ENCODE measurements at places on chromosomes 11 and 22.

DNA sequence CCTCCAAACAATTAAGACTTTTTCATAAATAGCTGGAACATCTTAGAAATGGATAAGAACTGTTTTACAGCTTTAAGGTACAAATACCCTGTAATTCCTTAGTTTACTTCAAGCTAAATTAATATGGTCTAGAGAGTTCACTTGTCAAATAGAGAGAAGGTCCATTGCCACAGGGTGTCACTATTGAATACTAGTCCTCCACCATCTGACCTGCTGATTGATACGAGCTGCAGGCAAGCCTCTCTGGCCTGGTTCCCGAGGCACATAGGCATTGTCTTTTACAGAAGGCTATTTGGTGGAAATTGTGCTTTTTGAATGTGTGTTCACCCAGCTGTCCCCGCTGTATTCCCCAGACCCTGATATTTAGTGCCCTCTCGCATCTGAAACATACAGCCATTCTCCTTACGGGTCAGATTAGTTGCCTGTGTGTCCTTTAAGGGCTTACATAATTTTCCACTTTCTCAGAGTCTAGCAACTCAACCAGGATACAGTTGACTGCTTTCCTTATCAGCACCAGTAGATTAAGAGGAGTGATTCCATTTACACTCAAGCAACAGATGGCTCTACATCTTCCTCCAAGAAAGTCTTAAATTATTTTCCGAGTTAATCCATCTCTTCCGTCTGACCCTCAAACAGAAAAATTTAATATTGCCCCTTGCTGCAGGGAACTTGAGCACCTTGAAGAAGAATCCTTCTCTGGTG lies 788.8 kb upstream of the FAT3 start:
- no peak for DNase-seq

DNA sequence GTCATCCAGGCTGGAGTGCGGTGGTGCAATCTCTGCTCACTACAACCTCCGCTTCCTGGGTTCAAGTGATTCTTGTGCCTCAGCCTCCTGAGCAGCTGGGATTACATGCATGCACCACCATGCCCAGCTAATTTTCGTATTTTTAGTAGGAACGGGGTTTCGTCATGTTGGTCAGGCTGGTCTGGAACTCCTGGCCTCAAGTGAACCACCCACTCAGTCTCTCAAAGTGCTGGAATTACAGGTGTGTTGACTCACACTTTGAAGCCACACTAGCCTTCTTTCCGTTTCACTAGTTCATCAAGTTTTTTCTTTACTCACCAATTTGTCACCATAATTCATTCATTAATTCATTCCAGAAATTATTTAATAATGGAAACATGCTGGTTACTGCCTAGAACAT lies 298.4 kb upstream of the MTNR1B start:
- no peak for DNase-seq

DNA sequence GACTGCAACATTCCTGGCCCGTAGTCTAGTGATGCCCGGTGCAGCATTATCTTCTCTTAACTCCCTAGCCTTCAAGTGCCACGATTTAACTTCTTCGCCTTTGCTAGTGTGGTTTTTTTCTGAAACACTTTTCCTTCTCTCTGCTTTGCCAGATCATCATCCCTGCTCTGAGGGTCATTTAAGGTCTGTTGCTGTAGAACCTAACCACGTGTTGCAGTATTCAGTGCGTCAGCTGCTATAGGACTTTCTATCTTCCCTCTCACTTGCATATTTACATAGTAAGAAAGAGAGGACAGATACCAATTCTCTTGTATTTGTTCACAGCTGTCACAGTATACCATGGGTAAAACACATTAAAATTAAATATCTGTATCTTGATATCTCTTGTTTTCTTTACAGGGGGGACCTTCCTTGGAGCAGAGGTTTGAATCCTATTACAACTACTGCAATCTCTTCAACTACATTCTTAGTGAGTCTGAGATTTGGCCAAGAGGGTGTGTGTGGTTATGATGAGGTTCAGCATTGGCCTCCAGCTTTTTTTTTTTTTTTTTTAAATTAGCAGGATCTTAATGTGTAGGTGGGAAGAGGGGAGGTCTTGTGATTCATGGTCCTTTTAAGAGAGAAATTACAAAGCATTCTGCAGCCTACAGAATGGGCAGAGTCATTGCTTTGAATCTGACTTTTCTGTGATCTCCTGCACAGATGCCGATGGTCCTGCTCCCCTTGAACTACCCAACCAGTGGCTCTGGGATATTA lies 13.5 kb downstream of the EIF3L start:
- DNase-seq: no peak

- DNase-seq: no peak
Observed at GRCh38 chr11:112179601-112180000, 4.3 kb downstream of the BCO2 start.

DNA sequence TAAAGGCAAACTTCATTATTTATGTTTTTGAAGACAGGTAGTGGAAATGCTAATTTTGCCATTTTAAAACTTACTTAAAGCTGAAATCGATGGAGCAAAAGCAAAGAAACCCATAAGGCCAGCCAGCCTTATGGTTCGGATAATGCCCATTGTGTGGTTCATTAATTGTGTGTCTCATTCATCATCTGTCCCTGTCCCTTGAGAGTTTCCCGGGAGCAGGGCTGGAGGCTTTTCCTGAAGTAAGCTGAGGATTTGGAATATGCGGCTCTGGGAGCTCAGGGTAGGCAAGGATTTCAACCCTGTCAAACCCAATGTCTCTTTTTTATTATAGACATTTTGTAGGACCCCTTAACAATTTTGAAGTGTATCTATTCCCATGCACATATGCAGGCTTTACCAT lies 790.0 kb upstream of the KIRREL3 start:
- DNase-seq: no peak

DNA sequence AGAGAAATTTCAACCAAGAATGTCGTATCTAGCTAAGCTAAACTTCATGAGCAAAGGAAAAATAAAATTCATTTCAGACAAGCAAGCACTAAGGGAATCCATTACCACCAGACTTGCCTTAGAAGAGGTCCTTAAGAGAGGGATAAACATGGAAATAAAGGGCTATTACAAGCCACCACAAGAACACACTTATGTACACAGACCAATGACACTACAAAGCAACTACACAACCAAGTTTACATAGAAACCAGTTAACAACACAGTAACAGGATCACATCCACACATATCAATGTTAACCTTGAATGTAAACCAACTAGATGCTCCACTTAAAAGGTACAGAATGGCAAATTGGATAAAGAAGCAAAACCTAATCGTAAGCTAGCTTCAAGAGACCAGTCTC lies 38.0 kb downstream of the TMEM123 start:
- no peak for DNase-seq

GRCh38 chr22:42364604-42365110 lies 67.5 kb downstream of the NFAM1 start:
- DNase-seq: no peak

DNA sequence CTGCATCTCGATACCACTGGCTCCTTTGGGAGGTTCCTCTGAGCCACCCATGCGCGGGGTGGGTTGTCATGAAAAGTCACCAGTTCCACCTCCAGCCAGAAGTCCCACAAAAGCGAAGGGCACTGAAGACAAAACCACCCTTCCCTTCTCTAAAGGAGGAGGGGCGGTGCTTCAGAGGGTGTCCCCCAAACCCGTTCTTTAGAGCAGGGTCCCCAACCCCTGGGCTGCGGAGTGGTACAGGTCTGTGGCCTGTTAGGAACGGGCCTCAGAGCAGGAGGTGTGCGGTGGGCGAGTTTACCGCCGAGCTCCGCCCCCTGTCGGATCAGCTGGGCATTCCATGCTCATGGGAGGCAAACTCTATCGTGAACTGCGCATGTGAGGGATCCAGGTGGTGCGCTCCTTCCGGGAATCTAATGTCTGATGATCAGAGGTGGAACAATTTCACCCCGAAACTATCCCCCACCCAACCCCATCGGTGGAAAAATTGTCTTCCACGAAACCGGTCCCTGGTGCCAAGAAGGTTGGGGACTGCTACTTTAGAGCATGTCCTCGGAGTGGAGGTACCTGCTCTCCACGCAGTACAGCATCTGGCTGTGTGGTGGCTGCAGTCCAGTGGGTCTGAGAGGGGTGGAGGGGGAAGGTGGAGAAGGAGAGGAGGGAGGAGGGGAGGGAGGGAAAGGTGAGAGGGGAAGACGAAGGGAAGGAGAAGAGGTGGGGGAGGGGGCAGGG lies 72.9 kb upstream of the SEPTIN5 start:
- DNase-seq: no peak

GRCh38 chr11:75589933-75590332 lies 27.9 kb downstream of the SERPINH1 start:
- no peak for DNase-seq

- DNase-seq: no peak
Observed at GRCh38 chr11:114124601-114125144, 65.2 kb downstream of the ZBTB16 start.

DNA sequence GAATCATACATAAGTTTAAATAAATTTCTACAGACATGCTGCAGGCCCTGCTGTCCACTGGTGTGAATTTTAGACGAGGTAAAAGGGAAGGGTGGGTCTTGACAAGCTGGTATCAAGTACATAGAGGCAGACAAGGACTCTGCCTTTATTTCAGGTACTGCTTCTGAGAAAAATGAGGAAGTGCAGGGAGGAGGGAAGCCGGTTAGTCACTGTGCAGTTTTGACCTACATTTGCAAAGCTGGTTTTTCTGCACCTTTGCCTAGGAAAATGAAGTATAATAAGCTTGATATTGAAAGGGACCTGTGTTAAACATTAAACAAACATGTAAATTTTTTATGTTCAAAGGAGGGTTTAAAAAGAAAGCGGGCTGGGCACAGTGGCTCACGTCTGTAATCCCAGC lies 24.6 kb downstream of the TMEM45B start:
- DNase-seq: peak; percentile 17

GRCh38 chr11:65811764-65812475 lies 21.8 kb upstream of the SNX32 start:
- no peak for DNase-seq

DNA sequence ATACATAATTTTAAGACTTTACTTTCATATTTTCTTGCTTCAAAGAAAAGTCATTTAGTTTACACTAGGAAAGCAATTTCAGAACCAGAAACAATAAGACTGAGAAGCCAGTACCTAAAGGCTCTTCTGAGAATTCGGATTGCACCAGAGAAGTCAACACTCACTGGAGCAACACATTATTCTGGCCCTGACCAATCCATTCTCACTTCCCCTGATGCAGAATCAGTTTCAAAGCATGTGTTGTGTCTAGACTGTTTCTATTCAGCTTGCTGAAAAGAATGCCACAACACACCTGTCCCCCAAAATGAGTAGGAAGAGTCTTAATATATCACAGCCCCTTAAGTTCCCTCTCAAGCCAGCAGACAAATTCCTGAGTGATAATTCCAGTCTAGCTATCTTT lies 1074.3 kb upstream of the TENM4 start:
- DNase-seq: no peak

DNA sequence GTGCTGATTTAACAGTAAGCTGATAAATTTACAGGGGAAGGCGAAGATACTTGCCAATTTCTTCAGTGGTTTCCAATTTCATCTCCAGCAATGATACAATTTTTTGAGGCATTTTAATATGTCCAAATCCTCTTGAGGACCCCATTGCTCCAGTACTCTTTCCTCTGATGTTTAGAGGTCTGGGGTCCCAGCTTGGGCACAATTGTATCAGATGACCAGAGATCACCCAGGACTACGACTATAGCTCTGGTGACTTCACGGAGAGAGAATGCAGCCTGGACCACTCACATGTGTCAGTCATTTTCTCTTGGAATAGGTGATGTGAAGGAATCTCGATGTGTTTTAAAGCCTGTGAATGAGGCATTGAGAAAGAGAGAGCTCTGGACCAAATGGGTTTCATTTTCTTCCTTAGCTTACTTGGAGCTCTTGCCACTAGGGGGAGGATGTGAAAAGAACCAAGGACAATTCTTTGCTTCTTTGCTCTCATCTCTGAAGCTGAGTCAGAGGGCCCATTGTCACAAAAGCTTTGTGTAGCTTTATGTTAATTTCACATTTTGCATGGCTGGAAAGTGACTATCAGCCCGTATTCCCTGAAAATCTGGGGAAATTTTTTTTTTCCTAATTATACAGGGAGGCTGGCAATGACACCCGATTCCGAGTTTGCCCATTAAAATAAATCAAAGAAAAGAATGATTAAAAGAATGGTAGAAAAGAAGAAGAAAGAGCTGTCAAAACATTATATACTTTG lies 6.7 kb upstream of the CCDC90B start:
- peak; percentile 35 for DNase-seq

DNA sequence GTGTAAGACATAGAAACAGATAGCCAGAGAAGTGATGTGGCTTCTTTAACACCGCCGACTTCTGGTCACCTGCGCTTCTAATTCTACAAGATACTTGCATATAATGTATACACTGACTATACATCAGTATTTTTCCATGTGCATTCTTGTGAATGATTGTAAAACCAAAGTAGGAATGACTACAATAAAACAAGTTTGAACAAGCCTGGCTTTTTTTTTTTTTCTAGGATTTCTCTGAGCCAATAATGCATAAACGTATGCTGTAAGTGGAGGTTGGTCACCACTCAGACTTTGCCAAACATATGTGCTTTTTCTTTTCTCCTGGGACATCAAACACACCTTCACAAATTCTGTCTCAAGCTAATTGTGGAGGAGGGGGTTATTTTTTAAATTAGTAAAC lies 237.8 kb upstream of the KIRREL3 start:
- DNase-seq: no peak

DNA sequence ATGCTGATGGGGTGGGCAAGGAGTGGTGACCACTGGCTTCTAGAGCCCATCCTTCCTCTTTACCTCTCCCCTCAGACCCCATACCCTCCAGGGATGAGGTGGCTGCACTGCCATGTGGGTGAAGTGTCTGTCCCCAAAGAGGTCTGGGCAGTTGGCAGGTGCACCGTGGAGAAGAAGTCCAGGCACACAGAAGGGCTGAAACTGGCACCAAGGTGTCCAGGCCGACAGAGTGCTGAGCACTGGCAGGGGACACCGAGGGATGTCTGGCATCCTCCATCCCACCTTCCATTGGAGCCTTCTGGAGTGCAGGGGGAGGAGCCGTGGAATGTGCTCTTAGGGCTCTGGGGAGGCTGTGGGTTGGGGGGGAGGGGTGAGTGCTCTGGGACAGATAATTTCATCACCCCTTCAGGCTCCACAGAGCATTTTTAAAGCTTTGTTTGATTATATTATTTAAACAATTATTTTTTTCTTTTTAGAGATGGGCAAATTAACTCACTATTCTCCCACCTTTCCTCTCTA lies 37.9 kb downstream of the PKNOX2 start:
- DNase-seq: no peak

- DNase-seq: peak; percentile 25
Observed at GRCh38 chr11:86176165-86176884, 68.2 kb upstream of the EED start.
